ENCODE measurements at places on chromosomes 7 and 10.

DNA sequence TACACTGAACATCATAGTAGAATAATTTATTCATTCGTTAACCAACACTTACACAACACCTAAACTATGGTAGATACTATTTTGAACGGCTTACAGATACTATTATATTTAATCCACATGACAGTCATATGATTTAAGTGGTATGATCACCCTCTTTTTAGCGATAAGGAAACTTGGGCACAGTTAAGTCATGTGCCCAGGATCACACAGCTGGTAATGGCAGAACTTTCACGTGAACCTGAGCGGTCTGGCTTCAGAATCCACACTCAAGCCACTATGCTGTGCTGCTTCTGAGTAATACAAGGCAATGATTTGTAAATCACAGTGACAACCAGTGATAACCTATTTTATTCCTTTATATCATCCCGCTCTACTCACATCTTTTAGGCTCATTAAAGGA is 99.1 kb downstream of the CELF2 start:
- no peak for DNase-seq

- DNase-seq: peak; percentile 68
These were observed 26.6 kb upstream of the LMTK2 start for GRCh38 chr7:98079891-98080648.

GRCh38 chr10:18649364-18649959 is 1.9 kb downstream of the NSUN6 start:
- no peak for DNase-seq

DNA sequence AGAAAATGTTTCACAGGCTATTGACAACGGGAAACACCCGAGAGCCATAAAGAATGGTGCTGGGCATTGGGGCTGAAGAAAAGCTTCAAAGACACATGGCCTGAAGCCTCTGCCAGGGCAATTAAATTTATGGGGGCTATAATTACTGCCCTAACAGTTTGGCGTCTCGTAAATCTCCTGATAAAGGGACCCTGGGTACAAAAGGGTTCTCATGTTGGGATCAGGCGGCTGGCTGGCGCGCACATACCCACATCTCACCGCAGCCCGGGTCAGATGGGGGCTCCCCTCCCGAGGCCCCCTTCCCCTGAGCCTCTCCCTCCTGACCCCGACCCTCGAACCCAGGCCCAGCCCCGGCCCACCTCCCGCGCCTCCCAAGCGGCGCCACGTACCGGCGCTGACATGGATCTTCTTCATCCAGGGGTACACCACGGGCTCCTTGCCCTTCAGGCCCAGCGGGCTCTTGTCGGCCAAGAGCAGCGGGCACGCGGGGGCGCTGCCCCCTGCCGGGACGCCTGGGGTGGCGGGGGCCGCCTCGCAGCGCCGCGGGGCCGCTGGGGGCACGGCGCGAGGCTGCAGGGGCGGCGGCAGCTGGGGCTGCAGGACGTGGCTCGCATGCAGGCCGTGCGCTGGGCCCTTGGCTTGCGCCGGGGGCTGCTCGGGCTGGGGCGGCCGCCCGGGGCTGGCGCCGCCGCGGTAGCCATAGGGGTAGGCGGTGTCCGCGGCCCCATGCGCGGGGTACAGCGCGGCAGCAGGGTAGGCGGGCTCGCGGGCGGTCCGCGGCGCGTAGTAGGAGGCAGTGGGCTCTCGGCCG is 623 bp downstream of the HOXA4 start:
- DNase-seq: no peak

GRCh38 chr10:97427571-97428179 is 1.7 kb downstream of the PGAM1 start:
- no peak for DNase-seq

- no peak for DNase-seq
These were observed 10.2 kb upstream of the SDHAF3 start for GRCh38 chr7:97107192-97107800.

GRCh38 chr7:49166441-49166840 is 242.1 kb downstream of the CDC14C start:
- DNase-seq: no peak

GRCh38 chr7:30180718-30181117 is 45.9 kb downstream of the MTURN start:
- DNase-seq: no peak

- no peak for DNase-seq
These were observed 15.9 kb upstream of the KCNIP2 start for GRCh38 chr10:101859530-101859929.

DNA sequence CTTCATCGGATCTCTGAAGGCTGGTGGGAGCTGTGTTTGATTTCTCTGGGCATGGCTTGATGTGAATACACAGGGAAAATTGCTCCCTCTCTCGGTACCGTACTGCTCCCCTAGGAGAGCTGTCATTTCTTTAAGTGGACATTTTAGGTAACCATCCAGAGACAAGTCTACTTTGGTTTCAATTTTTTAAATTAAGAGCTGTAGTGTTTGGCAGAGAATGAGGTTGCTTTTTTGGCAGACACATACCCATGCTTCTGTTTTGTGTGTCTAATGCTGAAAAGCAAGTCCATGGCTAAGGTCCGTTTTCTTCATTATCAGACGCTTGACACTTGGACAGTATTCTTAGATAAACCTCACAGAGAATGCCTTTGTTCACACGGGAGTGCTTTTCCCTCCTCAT is 61.3 kb upstream of the TRIL start:
- DNase-seq: no peak

DNA sequence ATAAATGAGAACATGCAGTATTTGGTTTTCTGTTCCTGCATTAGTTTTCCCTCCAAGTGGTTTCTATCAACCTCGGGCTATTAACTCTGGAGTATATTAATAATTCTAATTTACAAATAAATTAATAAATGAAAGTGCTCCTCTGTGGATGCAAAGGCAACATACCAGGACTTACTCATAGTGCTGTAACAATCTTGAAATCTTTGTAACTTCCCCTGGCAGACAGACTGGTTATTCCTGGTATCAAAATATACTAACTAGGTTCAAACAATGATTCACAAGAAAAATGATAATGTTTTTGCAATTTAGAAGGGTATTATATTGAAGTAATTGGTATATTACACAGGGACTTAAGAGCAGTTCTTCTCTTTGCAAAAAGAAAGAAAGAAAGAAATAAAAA is 177.2 kb downstream of the FANK1 start:
- no peak for DNase-seq

- no peak for DNase-seq
These were observed 112.4 kb upstream of the PPP2R2D start for GRCh38 chr10:131788386-131788785.

DNA sequence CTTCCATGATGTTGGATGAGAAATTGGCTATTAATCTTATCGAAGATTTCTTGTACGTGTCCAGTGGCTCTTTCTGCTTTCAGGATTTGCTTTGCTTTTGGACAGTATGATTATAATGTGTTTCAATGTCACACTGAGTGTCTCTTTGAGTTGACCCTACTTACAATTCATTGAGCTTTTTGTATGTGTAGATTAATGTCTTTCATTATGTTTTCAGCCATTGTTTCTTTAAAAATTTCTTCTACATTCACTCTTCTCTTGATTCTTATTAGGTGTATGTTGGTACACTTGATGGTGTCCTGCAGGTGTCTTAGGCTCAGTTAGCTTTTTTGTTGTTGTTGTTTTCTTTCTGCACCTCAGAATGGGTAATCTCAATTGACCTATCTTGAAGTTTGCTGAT is 16.6 kb downstream of the PLAC9 start:
- no peak for DNase-seq

- peak; percentile 25 for DNase-seq
These were observed 492.9 kb upstream of the FOXK1 start for GRCh38 chr7:4189131-4189570.

DNA sequence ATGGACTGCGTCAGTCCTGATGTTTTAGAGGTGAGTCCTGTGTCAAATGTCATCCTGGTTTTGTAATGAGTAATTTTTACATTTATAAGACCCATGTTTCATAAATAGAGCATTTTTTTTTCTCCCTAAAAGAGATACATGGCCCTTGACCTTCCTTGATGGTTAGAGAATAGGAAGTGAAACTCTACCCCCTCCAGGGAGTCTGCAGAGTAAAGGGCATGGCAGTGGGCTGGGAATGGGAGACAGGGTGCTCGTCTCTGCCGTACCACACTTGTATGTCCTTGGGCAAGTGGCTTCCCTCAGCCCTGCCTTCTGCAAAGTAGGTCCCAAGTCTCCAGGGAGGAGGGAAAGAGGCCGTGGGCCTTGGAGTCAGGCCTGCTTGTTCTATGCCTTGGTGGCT is 63.9 kb downstream of the WDFY4 start:
- DNase-seq: no peak

DNA sequence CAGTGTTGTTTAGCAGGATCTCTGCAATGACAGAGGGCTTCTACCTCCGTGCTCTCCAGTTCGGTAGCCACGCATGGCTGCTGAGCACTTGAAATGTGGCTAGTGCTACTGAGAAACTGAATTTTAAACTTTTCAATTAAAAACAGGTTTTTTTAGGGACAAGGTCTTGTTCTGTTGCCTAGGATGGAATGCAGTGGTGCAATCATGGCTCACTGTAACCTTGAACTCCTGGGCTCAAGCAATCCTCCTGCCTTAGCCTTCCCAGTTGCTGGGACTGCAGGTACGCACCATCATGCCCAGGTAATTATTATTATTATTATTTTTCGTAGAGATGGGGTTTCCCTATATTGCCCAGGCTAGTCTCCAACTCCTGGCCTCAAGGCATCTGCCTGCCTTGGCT is 13.4 kb upstream of the SFRP5 start:
- DNase-seq: no peak

GRCh38 chr7:33044401-33044718 is 18.2 kb downstream of the NT5C3A start:
- no peak for DNase-seq

DNA sequence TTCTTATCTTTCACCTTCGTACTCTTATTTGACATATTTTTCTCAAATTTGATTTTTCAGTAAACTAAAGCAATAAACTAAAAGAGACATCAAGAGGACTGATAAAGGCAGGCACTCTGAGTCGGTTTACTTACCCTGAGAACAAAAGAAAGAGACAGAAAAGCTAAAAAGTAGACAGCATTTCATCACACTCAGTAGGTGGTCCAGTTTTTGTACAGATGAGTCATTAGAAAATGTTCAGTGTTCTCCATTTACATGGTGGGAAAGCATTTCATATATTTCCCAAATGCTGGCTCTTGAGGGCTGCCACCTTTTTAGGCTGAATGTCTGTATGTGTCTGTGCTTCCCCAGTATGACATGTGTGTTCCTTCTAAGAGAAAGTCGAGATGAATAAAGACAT is 52.7 kb downstream of the NHLRC2 start:
- DNase-seq: no peak

DNA sequence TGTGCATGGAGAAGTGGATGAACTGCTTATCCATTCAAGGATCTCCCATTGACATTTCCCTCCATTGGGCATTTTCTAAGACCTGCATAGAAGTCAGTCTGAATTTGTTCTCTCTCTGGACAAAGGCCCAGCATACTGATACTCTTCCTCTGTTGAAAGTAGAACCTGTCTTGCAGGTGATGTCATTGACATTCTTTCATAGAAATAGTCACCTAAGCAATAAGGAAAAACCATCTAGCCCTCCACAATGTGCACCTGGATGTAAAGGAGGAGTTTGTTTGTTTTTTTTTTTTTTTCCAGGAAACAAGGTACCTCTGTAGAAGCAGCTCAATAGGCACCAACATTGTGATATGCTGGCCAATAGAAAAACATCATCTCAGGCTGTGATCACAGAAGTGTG is 150.4 kb downstream of the DPY19L1 start:
- DNase-seq: no peak

DNA sequence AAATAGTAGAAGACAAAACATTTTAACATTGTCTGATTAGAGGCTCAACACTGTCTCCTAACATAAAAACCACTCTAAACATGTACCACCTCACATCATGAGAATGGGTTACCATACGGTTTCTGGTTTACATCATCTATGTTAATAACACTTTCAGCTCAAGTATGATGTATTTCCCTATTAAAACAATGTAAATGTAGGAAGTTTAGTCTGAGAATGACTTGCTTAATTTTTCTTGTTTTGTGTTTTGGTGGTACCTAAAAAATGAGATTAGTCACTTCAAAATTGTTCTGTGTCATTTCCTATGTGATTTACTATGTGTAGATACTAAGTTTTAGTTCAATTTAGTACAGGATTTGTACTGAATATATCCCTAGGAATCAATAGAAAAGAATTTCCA is 195.8 kb upstream of the SEMA3C start:
- no peak for DNase-seq

DNA sequence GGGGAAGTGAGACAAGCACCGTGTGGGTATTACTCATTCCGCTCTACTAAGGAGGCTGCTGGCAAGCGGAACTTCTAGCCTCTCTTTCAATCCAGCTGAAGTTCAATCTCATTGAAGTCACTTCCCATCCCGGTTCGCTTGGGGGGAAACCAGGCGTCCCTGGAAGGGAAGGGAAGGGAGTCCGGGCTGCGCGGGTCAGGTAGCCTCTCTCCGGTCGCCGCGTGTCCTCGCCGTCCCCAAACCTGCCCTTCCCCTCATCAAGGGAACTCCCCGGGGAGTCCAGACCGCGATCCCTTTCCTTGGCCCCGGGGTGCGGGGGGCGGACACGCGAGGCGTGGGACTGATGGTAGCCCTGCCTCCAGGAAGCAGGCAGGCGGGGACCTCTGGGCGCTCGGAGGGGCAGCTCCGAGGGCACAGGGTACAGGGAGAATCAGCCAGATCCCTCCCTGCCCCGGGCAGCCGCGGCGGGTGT is 598 bp upstream of the ZEB1 start:
- DNase-seq: peak; percentile 47

DNA sequence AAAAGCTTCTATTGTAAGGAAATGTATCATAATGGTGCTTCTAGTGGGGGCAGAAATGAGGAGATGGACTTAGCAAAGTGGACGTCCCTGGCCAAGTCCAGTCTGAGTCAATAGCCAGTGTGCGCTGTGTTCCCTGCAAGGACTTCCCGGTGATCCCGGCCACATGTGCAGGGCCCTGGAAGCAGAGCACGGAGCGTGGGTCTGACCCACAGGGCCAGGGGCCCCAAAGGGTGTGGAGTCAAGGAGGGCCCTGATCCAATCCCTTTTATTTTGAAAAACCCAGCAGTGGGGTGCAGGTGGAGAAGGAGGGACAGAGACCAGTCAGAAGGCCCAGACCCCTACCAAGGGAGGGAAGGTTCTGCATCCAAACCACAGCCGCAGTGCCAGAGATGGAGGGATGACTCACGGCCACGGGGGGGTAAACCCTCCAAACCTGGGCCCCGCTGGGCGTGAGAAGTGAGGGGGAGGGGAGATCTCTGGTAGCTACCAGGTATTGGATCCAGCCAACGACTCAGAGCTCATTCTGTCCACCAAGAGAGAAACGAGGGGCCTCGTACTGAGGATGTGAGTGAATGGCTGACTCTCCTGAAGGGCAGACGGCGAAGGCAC is 57.2 kb upstream of the VIPR2 start:
- no peak for DNase-seq

DNA sequence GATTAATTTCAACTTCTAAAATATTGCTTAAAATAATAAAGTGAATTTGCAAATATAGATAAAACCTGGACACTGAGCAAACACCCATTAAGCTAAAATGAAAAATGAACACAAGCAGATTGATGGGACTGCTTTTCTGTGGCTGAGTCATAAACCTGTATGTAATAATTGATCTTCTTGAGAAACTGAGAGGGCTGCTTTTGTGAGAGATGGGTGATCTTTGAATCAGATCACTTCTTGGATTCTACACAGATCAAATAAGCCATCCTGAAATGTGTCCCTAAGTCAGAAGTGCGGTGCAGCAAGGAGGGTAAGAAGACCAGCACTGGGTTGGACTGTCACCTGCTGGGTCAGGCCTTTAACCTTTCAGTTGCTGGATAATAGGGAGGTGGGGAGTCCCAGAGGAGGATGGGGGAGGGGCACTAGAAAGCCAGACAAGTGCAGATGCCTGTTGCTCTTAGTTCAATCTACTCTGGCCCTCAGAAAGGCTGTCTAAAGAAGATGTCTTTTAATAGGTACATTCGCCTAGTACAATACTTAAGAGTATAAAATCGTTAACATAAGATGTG is 178.2 kb upstream of the NAMPT start:
- no peak for DNase-seq
